Left forelimb (tissue), 1 donor: ENCODE measurements at places on chromosomes 7 and 10.

DNA sequence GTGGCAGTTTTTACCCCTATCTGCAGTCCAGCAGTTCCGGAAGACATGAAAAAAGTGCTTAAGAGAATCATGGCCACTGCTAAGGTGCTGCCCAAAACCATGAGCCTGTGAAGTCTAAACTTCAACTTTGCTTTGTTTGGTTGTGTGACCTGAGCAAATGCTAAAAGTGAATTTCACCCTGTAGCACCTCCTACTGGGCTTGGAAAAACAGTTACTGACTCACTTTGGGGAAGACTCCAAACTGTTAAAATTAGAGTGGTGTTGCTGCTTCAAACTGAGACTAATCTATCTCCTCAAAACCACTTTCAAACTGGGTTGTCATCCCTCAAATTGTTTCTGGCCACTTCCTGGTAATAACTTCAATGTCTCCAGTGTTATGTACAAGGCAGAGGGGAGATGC is 21.3 kb downstream of the MKX start:
- no peak for DNase-seq

GRCh38 chr10:37975401-37975991 is 951 bp downstream of the ZNF25 start:
- DNase-seq, result no peak

- DNase-seq, result no peak
These were observed 25.0 kb downstream of the YKT6 start for GRCh38 chr7:44225566-44226395.

DNA sequence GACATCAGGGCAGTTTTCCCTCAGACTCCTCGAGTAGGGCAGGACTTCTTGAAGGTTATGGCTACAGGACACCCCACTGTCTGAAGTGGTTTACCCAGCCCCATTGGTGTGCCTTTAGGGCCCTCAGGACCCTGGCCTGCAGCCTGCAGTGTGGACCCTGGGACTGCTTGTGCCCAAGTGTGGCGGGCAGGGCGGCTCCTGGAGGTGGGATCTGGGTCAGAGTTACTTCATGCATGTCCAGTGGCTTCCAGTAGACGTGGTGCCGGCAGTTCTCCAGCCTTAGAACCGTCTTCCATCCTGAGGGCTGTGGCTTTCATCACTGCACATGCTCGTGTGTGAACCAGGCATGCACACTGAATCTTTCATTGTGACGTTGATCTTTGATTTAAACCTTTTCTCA is 16.7 kb downstream of the EIF3B start:
- DNase-seq, result no peak

DNA sequence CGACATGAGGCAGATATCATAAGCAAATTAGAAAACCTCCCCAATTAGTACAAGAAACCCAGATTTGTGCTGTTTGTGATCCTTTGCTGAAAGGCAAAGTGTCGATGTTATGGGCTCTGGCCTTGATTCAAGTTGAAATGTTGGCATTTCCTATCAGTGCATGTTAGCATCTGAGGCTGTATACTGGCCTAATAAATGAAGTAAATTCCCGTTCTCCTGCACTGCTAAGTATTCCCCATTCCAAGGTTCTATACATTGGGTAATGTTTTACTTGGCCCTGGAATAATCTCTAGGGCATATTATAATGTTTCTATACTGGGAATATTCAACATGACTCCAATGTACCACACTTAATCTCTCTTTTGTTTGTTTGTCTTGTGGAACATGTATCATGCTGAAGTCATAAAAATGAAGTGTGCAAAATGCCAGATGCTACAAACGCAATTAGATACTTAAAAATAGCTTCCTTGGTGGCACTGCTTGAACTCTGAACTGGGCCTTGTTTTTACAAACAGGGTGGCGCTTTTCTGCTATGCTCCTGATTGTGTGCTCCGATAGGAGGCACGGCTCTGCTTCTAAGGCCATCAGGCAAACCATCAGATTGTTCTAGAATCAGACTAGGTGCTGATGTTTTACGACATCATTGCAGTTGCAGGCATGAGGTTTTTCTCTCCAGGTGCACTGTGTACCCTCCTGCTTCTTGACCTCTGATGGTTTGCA is 156.7 kb upstream of the TCF7L2 start:
- DNase-seq, result no peak

- DNase-seq, result no peak
These were observed 48.7 kb upstream of the ANAPC16 start for GRCh38 chr10:72167118-72167517.

DNA sequence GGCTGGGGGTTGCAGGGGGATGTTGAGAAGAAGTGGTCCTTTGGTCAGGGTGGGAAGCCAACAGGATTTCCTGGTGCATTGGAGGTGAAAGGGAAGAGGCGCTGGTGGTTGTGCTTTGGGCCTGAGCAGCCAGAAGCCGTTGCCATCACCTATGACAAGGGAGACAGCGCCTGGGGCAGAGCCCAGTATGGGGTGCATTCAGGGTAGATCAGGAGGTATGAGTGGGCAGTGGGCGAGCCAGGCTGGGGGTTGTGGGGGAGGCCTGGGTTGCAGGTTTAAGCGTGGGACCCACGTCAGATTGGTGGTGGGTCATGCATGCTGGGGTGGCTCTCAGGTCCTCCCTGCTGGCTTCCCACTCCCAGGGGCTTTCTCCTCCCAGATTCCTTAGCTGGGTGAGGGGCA is 6.3 kb upstream of the PILRB start:
- DNase-seq, result no peak

DNA sequence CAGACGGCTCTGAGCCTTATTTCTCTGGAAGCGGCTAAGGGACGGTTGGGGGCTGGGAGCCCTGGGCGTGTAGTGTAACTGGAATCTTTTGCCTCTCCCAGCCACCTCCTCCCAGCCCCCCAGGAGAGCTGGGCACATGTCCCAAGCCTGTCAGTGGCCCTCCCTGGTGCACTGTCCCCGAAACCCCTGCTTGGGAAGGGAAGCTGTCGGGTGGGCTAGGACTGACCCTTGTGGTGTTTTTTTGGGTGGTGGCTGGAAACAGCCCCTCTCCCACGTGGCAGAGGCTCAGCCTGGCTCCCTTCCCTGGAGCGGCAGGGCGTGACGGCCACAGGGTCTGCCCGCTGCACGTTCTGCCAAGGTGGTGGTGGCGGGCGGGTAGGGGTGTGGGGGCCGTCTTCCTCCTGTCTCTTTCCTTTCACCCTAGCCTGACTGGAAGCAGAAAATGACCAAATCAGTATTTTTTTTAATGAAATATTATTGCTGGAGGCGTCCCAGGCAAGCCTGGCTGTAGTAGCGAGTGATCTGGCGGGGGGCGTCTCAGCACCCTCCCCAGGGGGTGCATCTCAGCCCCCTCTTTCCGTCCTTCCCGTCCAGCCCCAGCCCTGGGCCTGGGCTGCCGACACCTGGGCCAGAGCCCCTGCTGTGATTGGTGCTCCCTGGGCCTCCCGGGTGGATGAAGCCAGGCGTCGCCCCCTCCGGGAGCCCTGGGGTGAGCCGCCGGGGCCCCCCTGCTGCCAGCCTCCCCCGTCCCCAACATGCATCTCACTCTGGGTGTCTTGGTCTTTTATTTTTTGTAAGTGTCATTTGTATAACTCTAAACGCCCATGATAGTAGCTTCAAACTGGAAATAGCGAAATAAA is 175.5 kb downstream of the RNF216 start:
- DNase-seq, result no peak

DNA sequence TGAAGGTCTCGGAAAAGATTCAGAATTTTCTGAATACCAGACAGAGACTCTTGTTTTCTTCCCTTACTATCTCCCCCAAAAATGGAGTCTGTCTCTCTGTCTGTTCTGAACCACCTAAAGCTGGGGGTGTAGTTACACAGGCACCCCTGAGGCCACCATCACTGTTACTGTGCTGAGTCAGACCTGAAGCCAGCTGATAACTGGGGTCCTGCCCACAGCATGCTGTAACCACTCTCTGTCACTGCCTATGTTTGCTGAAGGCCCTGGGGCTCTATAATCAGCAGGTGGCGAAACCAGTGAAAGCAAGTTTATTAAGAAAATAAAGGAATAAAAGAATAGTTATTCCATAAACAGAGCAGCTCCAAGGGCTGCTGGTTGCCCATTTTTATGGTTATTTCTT is 575.2 kb upstream of the POT1 start:
- no peak for DNase-seq

DNA sequence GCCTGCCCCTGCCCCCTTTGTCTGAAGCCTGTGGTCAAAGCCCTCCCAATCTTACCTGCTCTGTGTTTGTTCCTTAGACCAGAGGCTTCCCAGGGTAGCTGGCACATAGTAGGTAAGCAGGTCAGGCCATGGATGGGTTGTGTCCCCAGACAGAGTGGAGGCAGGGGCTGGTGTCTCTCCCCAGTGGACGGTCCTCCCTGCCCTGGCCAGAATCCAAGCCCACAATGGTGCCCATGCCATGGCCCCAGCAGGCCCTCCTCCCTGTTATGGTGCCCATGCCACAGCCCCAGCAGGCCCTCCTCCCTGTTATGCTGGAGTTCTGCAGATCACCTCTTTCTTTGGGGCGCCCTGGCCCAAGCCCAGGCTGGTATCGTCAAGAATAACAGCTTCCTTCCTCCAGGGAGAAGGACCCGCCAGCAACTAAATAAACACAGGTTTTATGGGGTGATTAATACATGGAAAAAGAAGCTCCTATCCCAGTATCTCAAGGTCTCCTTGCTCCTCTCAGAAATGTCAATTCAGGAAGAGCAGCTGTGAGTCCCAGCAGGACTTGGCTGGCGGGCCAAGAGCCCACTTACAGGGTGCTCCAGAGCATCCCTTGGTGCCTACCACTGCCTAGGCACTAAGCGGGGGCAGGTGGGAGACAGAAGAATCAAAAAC is 82.0 kb downstream of the NEURL1 start:
- no peak for DNase-seq

DNA sequence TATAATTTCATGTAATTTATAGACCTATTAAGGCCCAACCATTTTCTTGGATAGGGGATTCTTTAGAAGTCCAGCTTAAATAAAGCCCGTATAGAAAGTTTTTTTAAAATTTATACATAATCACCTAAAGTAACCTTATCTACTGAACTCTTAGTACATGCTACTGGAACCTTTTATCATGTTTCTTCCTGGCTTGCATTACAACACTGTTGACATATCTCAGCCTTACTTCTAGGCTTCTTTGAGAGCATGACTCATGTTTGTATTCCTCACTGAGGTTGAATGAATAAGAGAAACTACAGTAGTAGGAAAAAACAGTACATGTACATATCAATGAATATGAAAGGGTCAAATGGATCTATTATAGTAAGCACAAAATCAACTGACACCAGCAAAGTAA is 8.2 kb upstream of the MAGI2 start:
- no peak for DNase-seq

GRCh38 chr7:128728598-128728997 is 10.6 kb upstream of the CALU start:
- no peak for DNase-seq

DNA sequence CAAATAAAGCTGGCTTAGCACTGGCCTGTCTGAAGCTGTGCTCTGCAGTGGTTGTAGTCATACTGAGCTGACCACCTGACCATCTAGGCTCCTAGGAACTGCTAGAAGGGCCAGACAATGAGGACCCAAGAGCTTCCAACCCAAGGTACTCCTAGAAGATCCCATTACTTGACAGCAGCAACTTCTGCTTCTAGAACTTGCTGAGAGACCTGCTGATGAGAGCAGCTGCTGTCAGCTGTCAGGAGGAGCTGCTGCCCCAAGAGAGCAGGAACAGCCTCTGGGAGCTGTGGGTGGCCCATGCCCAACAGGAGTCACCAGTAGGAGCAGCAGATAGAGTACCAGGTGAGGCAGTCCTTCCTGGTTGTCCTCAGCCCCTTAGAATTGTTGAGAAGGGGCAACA is 70.2 kb downstream of the RBM20 start:
- DNase-seq, result no peak

DNA sequence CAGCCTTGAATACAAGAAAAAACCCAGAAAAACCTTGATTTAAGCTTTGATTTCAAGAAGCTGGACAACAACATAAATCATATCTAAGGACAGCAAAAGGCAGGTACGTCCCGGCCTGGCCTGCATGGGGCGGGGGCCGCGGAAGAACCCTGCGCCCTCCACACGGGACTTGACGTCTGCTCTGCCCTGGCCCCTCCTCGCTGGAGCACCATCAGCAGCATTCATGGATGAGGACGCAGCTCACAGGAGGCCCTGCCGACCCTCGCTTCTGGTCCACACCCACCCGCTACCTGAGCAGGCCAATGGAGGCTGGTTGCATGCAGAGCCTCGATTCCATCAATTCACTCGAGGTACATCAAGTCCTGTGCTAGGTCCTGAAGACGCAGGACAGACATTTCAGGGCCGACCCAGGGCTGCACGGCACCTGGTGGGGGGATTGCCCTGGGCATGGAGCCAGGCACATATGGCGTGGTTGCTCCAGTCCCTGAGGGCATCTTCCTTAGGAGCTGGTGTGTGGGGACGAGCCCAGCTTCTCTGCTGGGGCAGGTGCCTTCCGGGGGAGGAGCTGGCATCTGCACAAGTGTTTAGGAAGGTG is 63.1 kb upstream of the NKX6-2 start:
- DNase-seq, result peak; percentile 58

GRCh38 chr7:155591055-155591775 is 44.9 kb upstream of the CNPY1 start:
- peak; percentile 53 for DNase-seq

DNA sequence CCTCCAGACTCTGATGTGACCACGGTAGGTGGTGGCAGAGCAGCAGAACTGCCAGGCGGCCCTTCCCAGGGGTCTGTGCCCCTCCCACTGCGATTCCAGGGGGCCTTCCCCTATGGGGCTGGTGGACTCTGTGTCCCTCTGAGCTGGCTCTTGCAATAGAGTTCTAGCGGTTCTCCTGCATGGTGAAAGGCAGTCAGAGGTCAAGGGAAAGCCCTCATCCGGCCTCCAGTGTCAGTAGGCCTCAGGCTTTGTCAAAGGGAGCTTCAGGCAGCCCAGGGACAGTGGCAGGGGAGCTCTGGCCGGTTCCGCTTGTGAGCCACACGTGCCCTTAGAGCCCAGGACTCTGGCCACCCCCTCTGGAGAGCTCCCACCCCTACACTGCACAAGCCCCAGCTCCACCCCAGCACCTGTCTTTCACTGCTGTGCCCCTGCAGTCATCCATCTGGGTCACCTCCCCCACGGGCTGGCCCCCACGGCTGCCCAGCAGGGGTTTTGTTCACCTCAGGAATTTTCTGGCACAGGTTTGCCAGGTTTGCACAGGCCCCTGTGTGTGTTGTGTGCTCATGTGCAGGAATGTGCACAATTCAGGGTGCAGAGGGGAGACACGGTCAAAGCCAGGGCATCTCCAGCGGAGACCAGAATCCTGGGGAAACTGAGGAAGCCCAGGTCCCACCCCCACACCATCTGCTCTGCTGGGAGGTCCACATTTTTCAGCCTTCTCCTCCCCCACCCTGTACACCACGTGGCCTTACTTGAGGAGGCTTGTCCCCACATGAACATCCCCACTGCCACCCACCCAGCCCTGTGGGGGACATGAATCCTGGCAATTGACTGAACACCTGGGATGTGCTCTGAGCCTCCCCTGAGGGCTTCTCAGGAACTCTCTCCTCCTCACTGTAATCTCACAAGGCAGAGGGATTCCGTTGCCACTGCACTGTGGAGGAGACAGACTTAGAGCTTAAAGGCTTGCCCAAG is 23.8 kb downstream of the C10orf105 start:
- no peak for DNase-seq

- DNase-seq, result peak; percentile 77
These were observed 15.3 kb downstream of the GPRIN2 start for GRCh38 chr10:46541017-46541661.
